ENCODE measurements at places on chromosomes 13 and 19. TPM values are rescaled to one million over a fixed set of nuclear protein-coding genes. Genes with fewer than 3 reads are reported as not detected.

PSG1 gene
- not detected for total RNA-seq

IGFL3 gene
- total RNA-seq: 49.4 TPM

ZNF99 gene
- not detected for total RNA-seq

C19orf85 gene
- total RNA-seq: not detected

GRCh38 chr13:36163809-36164308, 32.7 kb upstream of the DCLK1 start:
- no peak overlapping the region for H3K4me3 ChIP-seq
- no peak for DNase-seq
- H3K27ac ChIP-seq: no peak overlapping the region
- H3K4me1 ChIP-seq: no peaks in the 10 kb centered on the region
- no peaks in the 10 kb centered on the region for H3K36me3 ChIP-seq
- H3K27me3 ChIP-seq: no peaks in the 10 kb centered on the region

DNA sequence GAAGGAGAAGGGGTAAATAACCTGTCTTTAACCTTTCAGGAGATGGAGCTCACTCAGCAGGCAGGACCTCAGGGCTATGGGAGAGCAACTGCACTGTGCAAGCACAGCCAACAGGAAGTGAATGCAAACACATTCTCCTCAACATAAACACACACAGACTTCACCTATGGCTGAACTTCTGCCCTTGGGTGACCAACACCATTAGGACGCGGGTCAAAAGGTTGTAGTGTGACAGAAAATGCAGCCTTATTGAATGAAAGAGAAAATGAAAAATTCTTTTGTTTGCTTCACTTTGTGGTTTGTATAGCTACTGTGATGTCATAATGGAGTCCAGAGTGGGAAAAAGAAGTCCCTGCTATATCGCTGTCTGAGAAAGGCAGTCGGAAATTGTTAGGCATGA, 323.0 kb downstream of the NDFIP2 start:
- DNase-seq: no peak
- no peak overlapping the region for H3K4me3 ChIP-seq
- no peaks in the 10 kb centered on the region for H3K27me3 ChIP-seq
- no peaks in the 10 kb centered on the region for H3K36me3 ChIP-seq
- no peak overlapping the region for H3K27ac ChIP-seq
- no peaks in the 10 kb centered on the region for H3K4me1 ChIP-seq

- H3K4me3 ChIP-seq: no peak overlapping the region
- H3K27me3 ChIP-seq: peaks cover 4% of the 10 kb centered on the region
- peaks cover 4% of the 10 kb centered on the region for H3K4me1 ChIP-seq
- no peaks in the 10 kb centered on the region for H3K36me3 ChIP-seq
- no peak for DNase-seq
Observed at GRCh38 chr13:109976206-109976997, 190.0 kb upstream of the IRS2 start.

R3HDM4 gene
- total RNA-seq: 48.6 TPM

CLEC4G gene
- 3.9 TPM for total RNA-seq

DNA sequence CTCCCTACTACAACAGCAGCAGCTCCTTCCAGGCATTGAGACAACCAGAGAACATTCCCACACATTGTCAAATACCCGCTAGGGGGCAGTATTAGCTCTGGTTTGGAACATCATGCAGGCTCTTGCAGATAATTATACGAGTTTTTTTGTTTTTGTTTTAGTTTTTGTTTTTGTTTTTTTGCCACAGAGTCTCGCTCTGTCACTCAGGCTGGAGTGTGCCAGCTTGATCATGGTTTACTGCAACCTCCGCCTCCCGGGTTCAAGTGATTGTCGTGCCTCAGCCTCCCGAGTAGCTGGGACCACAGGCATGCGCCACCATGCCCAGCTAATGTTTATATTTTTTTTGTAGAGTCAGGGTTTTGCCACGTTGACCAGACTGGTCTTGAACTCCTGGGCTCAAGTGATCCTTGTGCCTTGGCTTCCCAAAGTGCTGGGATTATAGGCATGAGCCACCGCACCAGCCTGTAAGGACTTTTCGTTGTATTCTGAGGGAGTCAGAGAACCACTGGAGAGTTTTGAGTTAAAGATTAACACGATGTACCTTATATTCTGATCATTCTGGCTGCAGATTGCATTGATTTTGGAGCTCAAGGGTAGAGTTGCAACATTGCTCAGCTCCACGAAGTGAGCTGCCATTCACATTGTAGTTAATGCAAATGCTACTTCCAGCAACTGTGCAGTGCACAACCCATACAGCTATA, 41.7 kb upstream of the CEACAM20 start:
- no peaks in the 10 kb centered on the region for H3K36me3 ChIP-seq
- no peak overlapping the region for H3K27ac ChIP-seq
- H3K4me1 ChIP-seq: no peaks in the 10 kb centered on the region
- H3K4me3 ChIP-seq: no peak overlapping the region
- no peak for DNase-seq

- H3K27me3 ChIP-seq: no peaks in the 10 kb centered on the region
- H3K36me3 ChIP-seq: peaks cover 77% of the 10 kb centered on the region
- H3K4me3 ChIP-seq: no peak overlapping the region
- H3K4me1 ChIP-seq: no peaks in the 10 kb centered on the region
Observed at GRCh38 chr13:113633485-113633873, 24.5 kb downstream of the ATP4B start.

DNA sequence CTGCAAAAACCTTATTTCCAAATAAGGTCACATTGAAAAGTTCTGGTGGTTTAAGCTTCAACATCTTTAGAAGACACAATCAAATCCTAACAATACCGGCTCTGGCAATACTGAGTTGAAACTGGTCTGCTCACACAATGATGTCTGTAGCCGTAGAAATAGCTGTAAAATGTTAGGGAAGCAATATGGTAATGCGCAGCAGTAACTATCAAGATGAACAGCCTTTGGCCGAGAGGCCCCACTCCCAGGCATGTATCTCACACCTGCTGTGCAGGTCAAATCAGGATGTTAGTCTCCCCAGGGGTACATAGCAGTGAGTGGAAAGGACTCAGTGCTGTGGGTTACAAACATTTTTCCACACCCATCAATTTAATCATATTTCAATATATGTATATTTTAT, 207.1 kb downstream of the KATNAL1 start:
- no peaks in the 10 kb centered on the region for H3K36me3 ChIP-seq
- H3K27me3 ChIP-seq: no peaks in the 10 kb centered on the region
- H3K27ac ChIP-seq: no peak overlapping the region
- H3K4me3 ChIP-seq: no peak overlapping the region
- DNase-seq: peak; percentile 44

- no peaks in the 10 kb centered on the region for H3K36me3 ChIP-seq
- H3K4me1 ChIP-seq: no peaks in the 10 kb centered on the region
- no peak overlapping the region for H3K27ac ChIP-seq
- H3K27me3 ChIP-seq: no peaks in the 10 kb centered on the region
Observed at GRCh38 chr13:35567406-35567980, 91.0 kb upstream of the MAB21L1 start.

DNA sequence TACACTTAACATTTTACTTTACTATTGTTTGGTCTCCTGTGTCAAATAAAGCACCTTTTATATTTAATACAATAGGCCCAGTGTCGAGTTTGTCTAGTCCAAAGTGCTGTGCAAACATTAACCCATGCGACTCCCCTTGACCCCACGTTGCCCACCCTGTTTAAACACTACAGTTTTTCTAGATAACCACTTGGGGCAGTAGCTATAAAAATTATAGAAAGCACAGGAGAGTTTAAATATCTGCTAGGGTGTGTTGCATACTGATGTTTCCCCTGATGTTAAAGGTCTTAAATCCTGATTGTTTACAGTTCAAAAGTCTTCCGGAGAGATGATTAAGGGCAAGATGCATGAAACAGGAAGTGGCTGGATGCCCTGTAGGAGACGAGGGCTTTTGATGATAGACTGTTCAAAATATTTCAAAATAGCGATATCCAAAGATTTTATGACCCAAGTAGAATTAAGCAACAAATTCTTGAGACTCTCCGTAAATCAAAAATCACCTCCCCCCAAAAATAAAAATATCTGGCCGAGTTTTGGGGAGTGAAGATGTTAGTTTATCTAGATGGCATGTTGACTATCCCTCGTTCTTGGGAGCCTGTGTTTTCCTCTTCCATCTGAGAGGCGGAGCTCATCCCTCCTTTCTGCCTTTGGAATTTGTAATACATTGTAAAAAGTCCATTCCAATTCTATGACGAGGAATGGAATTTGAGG, 167.1 kb downstream of the FGF9 start:
- no peak overlapping the region for H3K4me3 ChIP-seq
- H3K27ac ChIP-seq: no peak overlapping the region
- no peaks in the 10 kb centered on the region for H3K4me1 ChIP-seq
- DNase-seq: no peak

- no peaks in the 10 kb centered on the region for H3K27me3 ChIP-seq
- peak overlapping the region; percentile 75 for H3K27ac ChIP-seq
- no peak for DNase-seq
- H3K4me1 ChIP-seq: peaks cover 37% of the 10 kb centered on the region
Observed at GRCh38 chr13:98978280-98978679, 416 bp upstream of the DOCK9 start.

DNA sequence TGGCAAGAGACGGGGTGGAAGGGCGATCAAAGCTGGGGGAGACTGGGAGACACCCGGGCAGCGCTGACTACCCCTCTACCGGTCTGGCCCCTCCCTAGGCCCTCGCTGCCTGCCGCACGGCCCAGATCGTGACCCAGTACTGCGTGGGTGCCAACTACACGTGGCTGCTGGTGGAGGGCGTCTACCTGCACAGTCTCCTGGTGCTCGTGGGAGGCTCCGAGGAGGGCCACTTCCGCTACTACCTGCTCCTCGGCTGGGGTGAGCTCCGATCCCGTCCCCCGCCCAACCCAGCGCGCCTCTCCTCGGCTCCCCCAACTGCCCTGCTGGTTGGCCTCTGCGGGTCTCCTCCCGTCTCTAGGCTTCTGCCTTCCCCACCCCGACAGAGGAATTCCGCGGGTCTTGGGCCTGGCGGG, 8.8 kb downstream of the GIPR start:
- peak overlapping the region; percentile 48 for H3K4me3 ChIP-seq
- H3K4me1 ChIP-seq: peaks cover 30% of the 10 kb centered on the region
- DNase-seq: no peak
- H3K36me3 ChIP-seq: no peaks in the 10 kb centered on the region
- peak overlapping the region; percentile 24 for H3K27ac ChIP-seq

GRCh38 chr19:33947265-33947964, 150.7 kb downstream of the KCTD15 start:
- no peak overlapping the region for H3K4me3 ChIP-seq
- no peaks in the 10 kb centered on the region for H3K4me1 ChIP-seq
- DNase-seq: no peak
- no peaks in the 10 kb centered on the region for H3K36me3 ChIP-seq
- H3K27ac ChIP-seq: no peak overlapping the region
- peaks cover 3% of the 10 kb centered on the region for H3K27me3 ChIP-seq

DNA sequence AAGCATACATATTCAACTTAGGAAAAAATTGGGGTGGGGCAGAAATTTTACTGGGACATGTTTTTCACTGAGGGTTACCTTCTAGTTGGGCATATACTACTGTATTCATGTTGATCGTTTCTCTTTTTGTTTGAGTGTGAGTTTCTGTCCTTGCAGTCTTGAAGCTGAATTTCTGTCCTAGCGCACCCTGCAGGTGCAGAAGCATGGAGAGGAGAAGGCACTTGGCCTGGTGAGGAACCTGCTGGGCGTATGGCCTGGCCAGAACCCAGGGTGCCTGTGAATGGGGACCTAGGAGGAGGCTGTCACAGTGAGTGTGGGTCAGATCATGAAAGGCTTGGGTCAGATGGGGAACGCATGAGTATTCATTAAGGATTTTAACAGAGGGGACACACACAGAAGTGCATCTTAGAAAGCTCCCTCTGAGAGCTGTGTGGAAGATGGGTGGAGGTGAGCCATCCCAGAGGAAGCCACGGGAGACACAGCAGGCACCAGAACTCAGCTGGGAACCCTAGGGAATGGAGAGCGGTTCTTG, 36.8 kb downstream of the SERP2 start:
- H3K27me3 ChIP-seq: no peaks in the 10 kb centered on the region
- H3K36me3 ChIP-seq: no peaks in the 10 kb centered on the region

- no peaks in the 10 kb centered on the region for H3K36me3 ChIP-seq
- H3K4me1 ChIP-seq: no peaks in the 10 kb centered on the region
- no peak overlapping the region for H3K4me3 ChIP-seq
- H3K27me3 ChIP-seq: no peaks in the 10 kb centered on the region
Observed at GRCh38 chr13:66076417-66076816, 1153.7 kb downstream of the PCDH9 start.

DNA sequence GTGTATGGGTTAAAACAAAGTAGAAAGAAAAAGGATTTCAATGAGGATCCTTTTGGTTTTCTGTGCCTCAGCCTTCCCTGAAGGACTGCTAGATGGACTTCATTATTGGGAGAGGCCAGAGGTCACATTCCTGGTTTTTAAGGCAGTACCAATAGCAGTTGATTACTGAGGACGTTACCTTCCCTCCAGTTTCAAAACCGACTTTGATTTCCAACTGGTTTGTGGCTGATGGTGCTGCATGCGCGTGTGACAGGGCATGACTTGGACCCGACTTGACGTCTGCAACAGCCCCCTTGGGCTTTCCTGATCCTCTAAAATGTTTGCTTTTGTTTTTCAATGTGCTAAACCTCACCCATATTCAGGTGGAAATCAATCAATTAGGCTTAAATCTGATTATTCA, 314.3 kb upstream of the ARGLU1 start:
- no peaks in the 10 kb centered on the region for H3K4me1 ChIP-seq
- H3K27ac ChIP-seq: no peak overlapping the region
- H3K36me3 ChIP-seq: no peaks in the 10 kb centered on the region
- H3K4me3 ChIP-seq: no peak overlapping the region
- no peaks in the 10 kb centered on the region for H3K27me3 ChIP-seq

DNA sequence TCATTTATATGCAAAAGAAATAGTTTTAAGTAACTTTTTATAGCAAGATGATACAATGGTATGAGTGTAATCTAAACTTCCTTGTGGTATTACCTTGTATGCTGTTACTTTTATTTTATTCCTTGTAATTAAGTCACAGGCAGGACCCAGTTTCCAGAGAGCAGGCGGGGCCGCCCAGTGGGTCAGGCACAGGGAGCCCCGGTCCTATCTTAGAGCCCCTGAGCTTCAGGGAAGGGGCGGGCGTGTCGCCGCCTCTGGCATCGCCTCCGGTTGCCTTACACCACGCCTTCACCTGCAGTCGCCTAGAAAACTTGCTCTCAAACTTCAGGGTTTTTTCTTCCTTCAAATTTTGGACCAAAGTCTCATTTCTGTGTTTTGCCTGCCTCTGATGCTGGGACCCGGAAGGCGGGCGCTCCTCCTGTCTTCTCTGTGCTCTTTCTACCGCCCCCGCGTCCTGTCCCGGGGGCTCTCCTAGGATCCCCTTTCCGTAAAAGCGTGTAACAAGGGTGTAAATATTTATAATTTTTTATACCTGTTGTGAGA, 10.2 kb downstream of the PLPPR3 start:
- no peak for DNase-seq
- peaks cover 68% of the 10 kb centered on the region for H3K36me3 ChIP-seq
- no peak overlapping the region for H3K4me3 ChIP-seq
- H3K4me1 ChIP-seq: no peaks in the 10 kb centered on the region
- H3K27ac ChIP-seq: no peak overlapping the region
